Activated CD4-positive, alpha-beta T cell treated with anti-CD3 and anti-CD28 coated beads for 36 hours (primary cell): ENCODE measurements at places on chromosomes 1 and 21. TPM values are rescaled to one million over a fixed set of nuclear protein-coding genes. Genes with fewer than 3 reads are reported as not detected.

Gene ZBTB8A
- 0.35 TPM for total RNA-seq

Gene CFAP45
- 1.1 TPM for total RNA-seq

Gene SYNC
- total RNA-seq = not detected

Gene FAM89A
- total RNA-seq = 14.9 TPM

Gene IL19
- not detected for total RNA-seq

Gene OR2T11
- total RNA-seq = not detected
